ENCODE measurements at places on chromosomes 1 and 21. TPM values are rescaled to one million over a fixed set of nuclear protein-coding genes. Genes with fewer than 3 reads are reported as not detected.

DNA sequence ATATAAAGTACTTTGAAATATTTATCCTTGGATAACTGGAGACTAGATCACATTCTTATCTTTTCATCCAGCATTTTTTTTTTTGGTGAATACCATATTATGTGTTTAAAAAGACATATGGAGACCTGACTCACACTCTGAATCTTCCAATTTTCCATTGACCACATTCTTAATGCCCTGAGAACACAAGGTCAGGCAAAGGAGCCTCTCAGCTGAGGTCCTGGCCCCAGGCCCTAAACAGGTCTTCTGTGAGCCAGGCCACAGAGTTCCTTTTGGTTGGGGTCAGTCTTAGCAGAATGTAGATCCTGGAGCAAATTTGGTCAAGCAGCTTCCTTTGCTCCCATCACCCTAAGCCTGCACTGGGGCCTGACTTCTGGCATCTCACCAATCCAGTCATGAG, 390.1 kb upstream of the ST6GALNAC5 start:
- H3K4me1 ChIP-seq = peaks cover 3% of the 10 kb centered on the region

DNA sequence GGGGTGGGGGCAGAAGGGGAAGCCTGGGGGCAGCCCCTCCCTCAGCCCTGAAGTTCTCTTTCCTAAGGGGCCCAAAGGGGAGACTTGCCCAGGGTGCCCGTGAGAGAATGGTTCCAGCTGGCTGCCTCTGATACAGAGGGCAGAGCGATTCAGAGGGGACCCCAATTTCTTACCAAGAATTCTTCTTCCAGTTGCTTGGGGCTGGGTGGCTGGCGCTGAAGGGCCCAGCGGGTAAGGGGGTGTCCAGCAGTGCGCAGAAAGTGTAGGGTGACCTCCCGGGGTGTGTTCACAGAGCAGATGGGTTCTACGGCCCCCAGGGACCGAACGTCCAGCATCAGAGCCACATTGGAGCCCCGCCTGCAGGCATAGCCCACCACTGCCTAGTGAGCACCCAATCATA, 2.5 kb downstream of the PTPN7 start:
- no peaks in the 10 kb centered on the region for H3K27me3 ChIP-seq
- H3K27ac ChIP-seq = peak overlapping the region; percentile 43
- H3K36me3 ChIP-seq = peaks cover 47% of the 10 kb centered on the region
- no peak for DNase-seq
- peak overlapping the region; percentile 98 for H3K4me3 ChIP-seq
- H3K4me1 ChIP-seq = peaks cover 57% of the 10 kb centered on the region

- no peak for DNase-seq
- no peaks in the 10 kb centered on the region for H3K27me3 ChIP-seq
- no peak overlapping the region for H3K27ac ChIP-seq
- H3K4me1 ChIP-seq = peaks cover 29% of the 10 kb centered on the region
Observed at GRCh38 chr1:235913311-235913710, 46.6 kb upstream of the LYST start.

- no peak for DNase-seq
- no peak overlapping the region for H3K27ac ChIP-seq
Observed at GRCh38 chr21:26453267-26453666, 119.8 kb downstream of the CYYR1 start.

- H3K27me3 ChIP-seq = peaks cover 33% of the 10 kb centered on the region
- no peak overlapping the region for H3K4me3 ChIP-seq
- H3K36me3 ChIP-seq = no peaks in the 10 kb centered on the region
- no peaks in the 10 kb centered on the region for H3K4me1 ChIP-seq
- H3K27ac ChIP-seq = no peak overlapping the region
Observed at GRCh38 chr1:184875218-184875617, 99.1 kb downstream of the NIBAN1 start.

DNA sequence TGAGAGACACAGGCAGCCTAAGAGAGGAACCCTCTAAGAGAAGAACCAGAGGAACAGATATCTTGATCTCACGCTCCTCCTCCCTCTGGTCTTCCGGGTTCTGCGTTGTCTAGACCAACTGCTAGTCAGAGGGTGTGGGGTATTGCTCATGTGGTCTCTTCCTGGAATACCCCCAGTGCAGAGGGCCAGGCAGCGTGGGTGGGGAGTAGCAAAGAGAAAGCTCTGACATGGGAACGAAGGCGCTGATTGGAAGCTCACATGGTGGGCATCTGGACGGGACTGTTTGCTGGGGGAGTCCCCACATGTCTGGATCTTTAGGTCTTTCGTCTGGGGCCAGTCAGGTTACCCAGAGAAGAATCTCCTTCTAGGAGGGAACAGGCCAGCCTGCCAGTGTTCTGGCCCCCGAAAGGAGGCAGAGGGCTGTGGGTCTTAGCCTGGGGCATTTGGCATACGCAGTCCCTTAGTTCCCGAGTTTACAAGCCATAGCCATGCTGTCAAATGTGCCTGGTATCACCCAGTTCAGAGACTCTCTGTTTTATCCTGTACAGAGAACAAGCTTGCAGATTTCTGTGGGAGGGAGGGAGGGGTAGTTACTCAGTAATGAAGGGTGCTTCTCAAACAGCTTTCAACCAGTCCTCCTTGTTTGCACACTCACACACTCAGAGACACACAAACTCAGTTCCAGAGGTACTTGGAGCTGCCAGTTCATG, 18.3 kb upstream of the IL6R start:
- no peaks in the 10 kb centered on the region for H3K36me3 ChIP-seq
- peak; percentile 89 for DNase-seq
- H3K4me3 ChIP-seq = peak overlapping the region; percentile 53
- H3K27me3 ChIP-seq = no peaks in the 10 kb centered on the region

DNA sequence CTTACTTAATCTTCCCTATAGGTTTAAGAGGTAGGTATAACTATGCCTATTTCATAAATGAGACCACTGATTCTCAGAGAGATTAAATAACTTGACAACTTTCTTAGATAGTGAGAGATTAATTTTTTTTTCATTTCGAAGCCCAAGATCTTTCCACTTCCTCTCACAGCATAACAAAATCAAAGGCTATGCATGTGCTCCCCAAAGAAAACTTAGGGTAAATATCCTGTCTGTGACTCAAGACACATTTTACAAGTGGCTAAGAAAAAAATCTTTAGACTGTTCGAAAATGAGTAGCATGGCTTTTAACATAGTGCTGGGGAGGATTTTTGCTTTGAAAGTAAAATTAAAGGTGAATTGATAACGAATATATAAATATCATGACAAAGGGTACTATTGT, 8.2 kb upstream of the C1orf141 start:
- H3K4me1 ChIP-seq = peaks cover 30% of the 10 kb centered on the region
- peak overlapping the region; percentile 78 for H3K27ac ChIP-seq
- no peak for DNase-seq
- no peaks in the 10 kb centered on the region for H3K36me3 ChIP-seq
- peak overlapping the region; percentile 14 for H3K4me3 ChIP-seq
- H3K27me3 ChIP-seq = no peaks in the 10 kb centered on the region

DNA sequence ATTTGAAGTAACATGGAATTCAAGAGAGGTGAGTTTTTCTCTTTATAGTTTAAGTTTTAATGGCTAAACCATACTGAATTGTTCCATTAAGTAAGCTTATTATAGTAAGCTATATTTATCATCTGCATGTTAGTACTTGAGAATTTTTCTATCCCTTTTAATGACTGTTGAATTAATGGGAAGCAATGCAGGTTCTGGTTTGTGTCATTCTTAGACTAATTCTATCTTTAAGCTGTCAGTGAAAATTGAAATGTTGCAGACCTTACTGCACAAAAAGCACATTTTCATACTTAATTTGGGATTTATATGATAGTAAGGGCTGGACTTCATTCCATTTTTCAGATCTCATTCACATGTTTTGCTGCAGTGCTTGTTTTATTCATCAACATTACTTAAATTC, 25.9 kb downstream of the SRSF11 start:
- peaks cover 21% of the 10 kb centered on the region for H3K4me1 ChIP-seq
- peaks cover 47% of the 10 kb centered on the region for H3K36me3 ChIP-seq
- no peak for DNase-seq
- H3K4me3 ChIP-seq = no peak overlapping the region
- H3K27me3 ChIP-seq = no peaks in the 10 kb centered on the region
- peak overlapping the region; percentile 59 for H3K27ac ChIP-seq

DNA sequence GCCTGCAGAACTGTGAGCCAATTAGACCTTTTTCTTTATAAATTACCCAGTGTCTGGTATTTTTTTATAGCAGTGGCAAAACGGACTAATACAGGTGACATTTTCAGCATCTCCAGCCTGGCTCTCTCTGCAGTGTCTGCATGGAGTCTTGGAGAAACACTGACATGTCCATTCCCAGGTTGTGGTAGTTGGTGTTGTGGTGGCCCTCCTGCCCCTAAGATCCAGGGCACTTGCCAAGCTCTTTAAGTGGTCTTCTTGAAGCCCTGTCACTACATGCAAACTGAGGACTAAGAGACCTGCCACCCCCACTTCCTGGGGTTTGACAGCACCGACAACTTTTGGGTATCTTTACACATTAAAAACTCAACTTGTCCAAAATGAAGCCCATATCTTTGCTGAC, 419.4 kb downstream of the NPHP4 start:
- DNase-seq = no peak
- peaks cover 6% of the 10 kb centered on the region for H3K27me3 ChIP-seq
- no peak overlapping the region for H3K4me3 ChIP-seq
- H3K27ac ChIP-seq = no peak overlapping the region
- H3K36me3 ChIP-seq = no peaks in the 10 kb centered on the region

DNA sequence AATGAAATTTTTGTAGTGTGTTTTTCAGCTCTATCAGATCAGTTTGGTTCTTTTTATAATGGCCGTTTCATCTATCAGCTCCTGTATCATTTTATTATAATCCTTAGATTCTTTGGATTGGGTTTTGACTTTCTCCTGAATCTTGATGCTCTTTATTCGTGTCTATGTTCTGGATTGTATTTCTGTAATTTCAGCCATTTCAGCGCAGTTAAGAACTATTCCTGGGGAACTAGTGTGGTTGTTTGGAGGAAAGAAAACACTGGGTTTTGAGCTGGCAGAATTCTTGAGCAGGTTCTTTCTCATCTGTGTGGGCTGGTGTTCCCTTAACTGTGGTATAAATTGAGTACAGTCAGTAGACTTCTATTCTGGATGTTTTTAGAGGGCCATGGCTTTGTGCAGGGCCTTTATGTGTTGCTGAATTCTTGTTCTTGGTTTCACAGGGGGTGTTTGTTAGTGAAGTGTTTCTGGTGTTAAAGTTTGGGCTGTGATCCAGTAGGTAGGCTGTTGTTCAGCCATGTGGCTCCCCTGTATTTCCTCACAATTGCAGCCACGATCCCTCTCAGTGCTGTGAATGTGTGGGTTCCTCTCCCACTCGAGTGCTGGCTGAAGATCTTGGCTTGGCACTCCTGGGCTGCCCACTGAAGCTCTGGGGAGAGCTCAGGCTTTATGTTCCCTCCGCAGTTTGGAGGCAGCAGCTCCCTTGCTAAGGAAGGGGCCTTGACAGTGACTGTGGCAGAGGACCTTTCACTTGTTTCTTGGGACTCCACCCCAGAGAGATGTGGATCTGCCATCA, 56.0 kb upstream of the CCDC190 start:
- no peak overlapping the region for H3K4me3 ChIP-seq
- no peak for DNase-seq
- H3K27ac ChIP-seq = no peak overlapping the region
- H3K4me1 ChIP-seq = peaks cover under 1% of the 10 kb centered on the region

DNA sequence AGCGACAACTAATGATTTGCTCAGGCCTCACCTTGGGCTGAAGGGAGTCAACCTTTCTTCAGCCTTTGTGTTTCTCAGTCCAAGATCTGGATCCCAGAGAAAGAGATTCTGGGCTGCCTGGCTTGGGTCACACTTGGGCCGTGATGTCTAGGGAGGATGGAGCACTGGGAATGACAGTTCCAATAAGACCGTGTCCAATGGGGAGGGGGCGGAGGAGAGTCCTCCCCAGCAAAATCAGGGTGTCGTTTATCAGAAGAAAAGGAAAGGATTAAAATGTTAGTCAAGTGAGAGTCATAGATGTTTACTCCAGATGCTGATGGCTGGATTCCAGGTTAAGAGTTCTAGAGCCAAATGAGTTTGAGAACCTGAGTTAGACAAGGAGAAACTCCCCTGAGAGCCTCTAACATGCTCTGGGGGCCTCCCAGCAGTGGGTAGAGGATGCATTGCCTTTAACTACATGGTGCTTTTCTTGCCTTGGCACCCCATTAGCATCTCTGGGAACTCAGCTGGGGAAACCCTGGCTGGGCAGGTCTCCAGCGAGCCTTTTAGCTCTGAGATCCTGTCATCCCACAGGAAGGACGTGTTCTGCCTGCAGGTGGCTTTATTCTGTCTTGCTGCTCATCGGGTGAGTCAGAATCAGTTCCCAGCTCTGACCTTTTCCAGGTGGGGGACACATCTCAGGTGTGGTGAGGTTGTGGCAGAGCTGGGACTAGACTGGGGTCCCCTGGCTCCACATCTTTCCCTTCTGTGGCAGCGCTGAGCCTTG, 22.2 kb downstream of the NIPAL3 start:
- H3K4me1 ChIP-seq = peaks cover 25% of the 10 kb centered on the region
- no peaks in the 10 kb centered on the region for H3K27me3 ChIP-seq
- H3K36me3 ChIP-seq = peaks cover 19% of the 10 kb centered on the region
- H3K27ac ChIP-seq = no peak overlapping the region
- no peak for DNase-seq

- H3K27ac ChIP-seq = no peak overlapping the region
- no peaks in the 10 kb centered on the region for H3K4me1 ChIP-seq
- no peak overlapping the region for H3K4me3 ChIP-seq
- no peaks in the 10 kb centered on the region for H3K36me3 ChIP-seq
- DNase-seq = no peak
- H3K27me3 ChIP-seq = no peaks in the 10 kb centered on the region
Observed at GRCh38 chr1:210022044-210022443, 84.0 kb downstream of the SYT14 start.

DNA sequence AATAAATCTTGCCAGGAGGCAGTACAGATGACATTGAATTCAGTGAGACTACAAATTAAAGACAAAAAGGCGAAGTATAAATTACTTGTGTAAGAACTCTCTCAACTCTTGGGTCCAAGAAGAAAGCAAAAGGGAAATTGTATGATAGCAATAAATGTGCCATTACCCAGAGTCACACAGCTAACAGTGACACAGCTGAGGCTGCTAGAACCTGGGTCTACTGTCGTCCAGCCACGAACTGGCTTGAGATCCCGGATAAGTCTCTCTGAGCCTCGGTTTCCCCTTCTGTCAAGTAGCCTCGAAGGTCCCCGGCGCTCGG, 362 bp upstream of the ROR1 start:
- H3K36me3 ChIP-seq = no peaks in the 10 kb centered on the region
- peaks cover 65% of the 10 kb centered on the region for H3K27me3 ChIP-seq
- no peak for DNase-seq
- peak overlapping the region; percentile 83 for H3K4me3 ChIP-seq
- peaks cover 15% of the 10 kb centered on the region for H3K4me1 ChIP-seq
- H3K27ac ChIP-seq = no peak overlapping the region

DNA sequence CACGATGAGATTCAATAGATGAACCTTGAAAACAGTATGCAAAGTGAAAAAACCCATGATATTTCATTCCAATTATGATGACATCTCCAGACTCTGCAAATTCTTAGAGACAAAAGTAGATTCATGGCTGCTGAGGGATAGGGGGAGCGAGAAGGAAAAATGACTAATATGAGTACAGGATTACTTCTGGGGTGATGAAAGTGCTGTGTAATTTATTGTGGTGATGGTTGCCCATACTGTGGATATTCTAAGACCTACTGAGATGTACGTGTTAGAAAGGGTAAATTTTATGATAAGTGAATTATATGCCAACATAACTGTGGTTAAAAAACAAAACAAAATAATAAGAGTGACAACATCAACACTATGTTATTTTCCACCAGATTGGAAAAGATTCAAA, 18.9 kb upstream of the RGS7 start:
- no peak overlapping the region for H3K4me3 ChIP-seq
- H3K4me1 ChIP-seq = no peaks in the 10 kb centered on the region
- no peaks in the 10 kb centered on the region for H3K36me3 ChIP-seq
- DNase-seq = no peak
- no peaks in the 10 kb centered on the region for H3K27me3 ChIP-seq

HCN3 gene
- 1.5 TPM for total RNA-seq

FCMR gene
- total RNA-seq = 45.5 TPM

GNPAT gene
- 57.3 TPM for total RNA-seq

IFI6 gene
- 57.7 TPM for total RNA-seq

SLC2A5 gene
- not detected for total RNA-seq

DHX9 gene
- total RNA-seq = 318 TPM

GJA5 gene
- total RNA-seq = not detected

All from activated naive CD8-positive, alpha-beta T cell treated with anti-CD3 and anti-CD28 coated beads for 36 hours (primary cell).